ENCODE measurements at places on chromosomes 7 and 10. TPM values are rescaled to one million over a fixed set of nuclear protein-coding genes. Genes with fewer than 3 reads are reported as not detected.

GRCh38 chr10:66832781-66833422 lies 92.9 kb upstream of the LRRTM3 start:
- no peak for DNase-seq
- no peaks in the 10 kb centered on the region for H3K36me3 ChIP-seq
- no peaks in the 10 kb centered on the region for H3K27me3 ChIP-seq
- H3K4me1 ChIP-seq: no peaks in the 10 kb centered on the region
- no peak overlapping the region for H3K27ac ChIP-seq

The LIPJ gene
- 0.32 TPM for total RNA-seq

The LIPN gene
- total RNA-seq: not detected

GRCh38 chr10:118373786-118374185 lies 31.7 kb upstream of the FAM204A start:
- H3K4me1 ChIP-seq: no peaks in the 10 kb centered on the region
- no peak for DNase-seq
- H3K36me3 ChIP-seq: no peaks in the 10 kb centered on the region

DNA sequence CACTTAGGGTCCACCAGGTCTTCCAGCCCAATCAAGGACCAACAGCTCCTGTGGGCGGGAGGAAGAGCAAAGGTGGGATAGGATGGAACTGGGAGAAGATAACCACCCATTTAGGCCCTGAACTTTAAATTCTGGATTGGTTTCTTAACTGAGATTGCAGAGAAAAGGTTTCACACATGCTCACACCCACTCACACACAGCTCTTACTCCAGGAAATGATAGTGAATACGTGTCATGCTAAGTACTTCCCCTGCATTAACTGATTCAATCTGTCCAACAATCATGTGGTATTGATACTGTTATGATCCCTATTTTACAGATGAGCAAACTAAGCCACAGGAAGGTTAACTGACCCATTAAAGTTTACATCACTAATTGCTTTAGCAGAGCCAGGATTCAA lies 4.6 kb upstream of the CYP3A4 start:
- no peak overlapping the region for H3K27ac ChIP-seq
- H3K36me3 ChIP-seq: no peaks in the 10 kb centered on the region
- H3K4me3 ChIP-seq: no peak overlapping the region
- H3K4me1 ChIP-seq: no peaks in the 10 kb centered on the region

GRCh38 chr10:15123749-15124184 lies 26.6 kb downstream of the RPP38 start:
- no peak overlapping the region for H3K27ac ChIP-seq
- DNase-seq: no peak
- peaks cover 19% of the 10 kb centered on the region for H3K36me3 ChIP-seq
- no peaks in the 10 kb centered on the region for H3K27me3 ChIP-seq
- no peaks in the 10 kb centered on the region for H3K4me1 ChIP-seq
- H3K4me3 ChIP-seq: no peak overlapping the region

GRCh38 chr7:43570688-43571365 lies 12.1 kb upstream of the STK17A start:
- H3K27me3 ChIP-seq: no peaks in the 10 kb centered on the region
- H3K4me3 ChIP-seq: no peak overlapping the region
- H3K36me3 ChIP-seq: no peaks in the 10 kb centered on the region
- DNase-seq: no peak
- peaks cover 5% of the 10 kb centered on the region for H3K4me1 ChIP-seq
- no peak overlapping the region for H3K27ac ChIP-seq

DNA sequence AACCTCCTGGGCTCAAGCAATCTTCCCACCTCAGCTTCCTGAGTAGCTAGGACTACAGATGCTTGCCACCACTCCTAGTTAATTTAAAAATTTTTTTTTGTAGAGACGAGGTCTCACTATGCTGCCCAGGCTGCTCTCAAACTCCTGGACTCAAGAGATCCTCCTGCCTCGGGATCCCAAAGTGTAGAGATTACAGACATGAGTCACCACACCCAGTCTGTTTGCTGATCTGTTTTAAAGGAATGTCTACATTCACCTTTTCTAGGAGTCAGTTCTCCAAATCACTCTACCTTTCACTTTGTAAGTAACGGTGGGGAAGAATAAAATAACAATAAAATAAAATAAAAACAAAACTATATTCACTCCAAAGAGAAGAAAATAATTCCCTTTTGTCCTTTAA lies 86.6 kb upstream of the AGBL3 start:
- H3K36me3 ChIP-seq: no peaks in the 10 kb centered on the region
- H3K27me3 ChIP-seq: no peaks in the 10 kb centered on the region
- no peak for DNase-seq
- H3K27ac ChIP-seq: no peak overlapping the region

DNA sequence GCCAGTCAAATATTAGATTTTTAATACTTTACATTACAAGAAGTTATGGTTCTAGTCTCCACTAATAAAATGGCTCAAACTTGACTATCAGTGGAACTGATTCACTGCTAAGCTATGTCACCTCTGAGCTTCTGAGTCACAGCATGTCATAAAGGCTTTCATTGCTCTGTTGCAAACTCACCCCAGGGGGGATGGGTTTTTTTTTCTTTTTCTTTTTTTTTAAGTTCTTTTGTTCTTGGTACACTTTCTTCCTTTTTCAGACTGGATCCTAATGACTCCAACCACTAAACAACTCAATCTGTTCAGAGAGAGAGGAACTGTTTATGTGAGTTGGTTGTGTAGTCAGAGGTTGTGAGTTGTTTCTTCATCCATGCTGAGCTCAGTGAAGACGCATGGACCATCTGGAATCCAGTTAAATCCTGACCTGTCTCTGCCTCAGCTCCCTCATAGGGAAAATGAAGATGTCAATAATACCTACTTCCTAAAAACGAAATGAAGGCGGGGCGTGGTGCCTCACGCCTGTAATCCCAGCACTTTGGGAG lies 11.0 kb downstream of the MYOF start:
- H3K4me1 ChIP-seq: no peaks in the 10 kb centered on the region
- DNase-seq: no peak
- H3K27ac ChIP-seq: no peak overlapping the region
- no peaks in the 10 kb centered on the region for H3K27me3 ChIP-seq

DNA sequence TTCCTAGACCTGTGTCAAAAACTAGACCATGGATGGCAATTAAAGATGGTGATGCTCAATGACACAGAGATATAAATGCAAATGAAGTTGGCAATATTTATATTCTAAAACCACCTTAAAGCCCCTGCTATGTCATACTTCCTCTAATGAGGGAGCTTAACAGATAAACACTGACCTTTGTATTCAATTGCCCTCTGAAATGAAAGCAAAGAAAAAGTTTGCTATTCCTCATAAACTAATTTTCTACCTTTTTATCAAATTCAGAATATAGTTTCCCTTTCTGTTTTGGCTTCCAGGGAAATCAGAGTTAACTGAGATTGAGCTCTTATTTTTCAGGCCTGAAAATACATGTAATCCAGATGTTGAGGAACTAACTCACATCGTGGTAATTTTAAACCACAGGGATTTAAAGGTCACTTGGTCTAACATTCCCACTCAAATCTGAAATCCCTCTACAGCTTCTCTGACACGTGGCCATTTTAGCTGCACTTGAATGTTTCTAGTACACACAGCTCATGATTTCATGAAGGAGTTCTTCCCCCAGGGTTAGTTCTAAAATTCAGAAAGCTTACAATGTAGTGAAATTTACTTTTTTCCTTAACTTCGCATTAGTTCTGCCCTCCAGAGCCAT lies 37.9 kb upstream of the ABCB5 start:
- H3K27ac ChIP-seq: no peak overlapping the region
- H3K4me1 ChIP-seq: no peaks in the 10 kb centered on the region
- H3K27me3 ChIP-seq: no peaks in the 10 kb centered on the region
- H3K4me3 ChIP-seq: no peak overlapping the region
- DNase-seq: no peak

DNA sequence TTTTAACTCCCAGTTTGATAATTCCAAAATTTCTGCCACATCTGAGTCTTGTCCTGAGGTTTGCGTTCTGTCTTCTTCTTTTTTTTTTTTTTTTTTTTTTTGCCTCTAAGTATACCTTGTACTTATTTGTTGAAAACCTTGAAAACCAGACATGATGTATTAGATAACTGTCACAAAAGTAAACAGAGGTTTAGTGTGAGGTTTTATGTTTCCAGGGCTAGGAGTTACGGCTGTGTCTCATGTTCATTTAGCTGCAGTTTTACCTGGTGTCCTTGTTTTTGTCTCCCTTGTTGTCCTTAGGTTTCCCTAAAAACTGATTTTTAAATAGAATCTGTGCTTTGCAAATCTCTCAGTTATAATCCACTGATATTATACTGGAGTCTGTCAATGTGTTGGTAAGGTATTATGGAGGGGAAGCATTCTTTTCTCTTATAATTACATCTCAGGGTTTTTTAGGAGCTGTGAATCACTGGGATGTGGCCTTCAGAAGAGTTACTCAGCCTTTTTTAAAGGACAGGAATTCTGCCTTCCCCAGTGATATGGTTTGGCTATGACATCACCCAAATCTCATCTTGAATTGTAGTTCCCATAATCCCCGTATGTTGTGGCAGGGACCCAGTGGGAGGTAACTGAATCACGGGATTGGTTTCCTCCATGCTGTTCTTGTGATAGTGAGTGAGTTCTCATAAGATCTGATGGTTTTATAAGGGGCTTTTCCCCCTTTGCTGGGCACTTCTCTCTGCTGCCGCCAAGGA lies 95.0 kb downstream of the CDCA7L start:
- H3K36me3 ChIP-seq: no peaks in the 10 kb centered on the region
- no peak overlapping the region for H3K27ac ChIP-seq
- DNase-seq: no peak
- H3K4me1 ChIP-seq: peaks cover 22% of the 10 kb centered on the region
- no peak overlapping the region for H3K4me3 ChIP-seq

The GPR37 gene
- not detected for total RNA-seq

DNA sequence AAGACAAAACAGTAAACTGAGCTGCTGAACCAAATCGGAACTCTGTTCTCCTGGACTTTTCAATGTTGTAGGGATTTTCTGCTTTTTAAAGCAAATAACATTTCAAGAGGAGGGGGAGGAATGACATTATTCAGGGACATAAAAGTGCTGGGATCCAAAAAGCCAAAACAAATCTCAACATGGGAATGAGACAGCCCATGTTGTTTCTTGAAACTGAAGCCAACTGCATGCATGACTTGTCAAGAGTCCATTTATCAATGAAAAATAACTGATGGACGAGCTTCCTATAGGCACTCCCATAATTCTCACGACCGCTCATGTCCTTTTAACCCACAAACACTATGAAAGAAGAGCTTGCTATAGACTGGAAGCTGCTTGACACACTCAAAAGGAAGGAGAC lies 27.8 kb downstream of the FAM53B start:
- H3K4me3 ChIP-seq: no peak overlapping the region
- no peak for DNase-seq
- H3K27me3 ChIP-seq: no peaks in the 10 kb centered on the region
- H3K27ac ChIP-seq: peak overlapping the region; percentile 81

DNA sequence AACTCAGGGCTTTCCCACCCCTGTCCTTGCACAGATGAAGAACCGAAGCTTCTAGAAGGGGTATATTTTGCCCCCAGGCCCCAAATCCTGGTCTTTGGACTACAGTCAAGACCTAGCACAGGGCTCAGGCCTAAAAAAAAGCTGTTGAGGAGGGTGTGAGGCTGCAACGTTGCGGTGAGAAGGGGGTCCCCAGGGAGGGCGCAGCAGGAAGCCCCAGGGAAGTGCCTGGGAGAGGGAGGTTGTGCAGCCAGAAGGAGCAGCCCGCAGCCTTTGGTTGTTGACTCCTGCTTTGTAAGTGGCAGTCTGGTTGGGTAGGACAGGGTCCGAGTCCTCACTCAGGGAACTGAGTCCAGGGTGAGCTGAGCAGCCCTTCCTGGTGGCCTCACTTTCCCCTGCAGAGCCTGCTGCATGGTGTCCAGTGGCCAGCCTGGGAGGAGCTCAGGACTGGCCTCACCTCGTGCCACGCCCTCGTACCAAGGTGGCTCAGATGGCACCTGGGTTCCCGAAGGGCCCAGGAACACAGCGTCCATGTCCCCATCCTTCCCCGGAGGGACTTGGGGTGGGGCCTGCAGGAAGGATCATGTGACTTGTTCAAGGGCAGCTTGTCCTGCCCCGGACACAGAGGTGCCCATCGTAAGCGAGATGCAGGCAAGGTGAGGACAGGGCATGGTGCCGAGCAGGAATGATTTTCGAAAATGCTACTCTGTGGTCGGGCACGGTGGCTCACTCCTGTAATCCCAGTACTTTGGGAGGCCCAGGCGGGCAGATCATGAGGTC lies 166.4 kb upstream of the TNRC18 start:
- H3K4me1 ChIP-seq: peaks cover 19% of the 10 kb centered on the region
- H3K4me3 ChIP-seq: no peak overlapping the region
- peaks cover 5% of the 10 kb centered on the region for H3K27me3 ChIP-seq
- H3K27ac ChIP-seq: no peak overlapping the region
- no peaks in the 10 kb centered on the region for H3K36me3 ChIP-seq
